ENCODE measurements at places on chromosomes 2 and 18.

GRCh38 chr2:153575171-153575853, 96.8 kb upstream of the RPRM start:
- DNase-seq, result no peak

DNA sequence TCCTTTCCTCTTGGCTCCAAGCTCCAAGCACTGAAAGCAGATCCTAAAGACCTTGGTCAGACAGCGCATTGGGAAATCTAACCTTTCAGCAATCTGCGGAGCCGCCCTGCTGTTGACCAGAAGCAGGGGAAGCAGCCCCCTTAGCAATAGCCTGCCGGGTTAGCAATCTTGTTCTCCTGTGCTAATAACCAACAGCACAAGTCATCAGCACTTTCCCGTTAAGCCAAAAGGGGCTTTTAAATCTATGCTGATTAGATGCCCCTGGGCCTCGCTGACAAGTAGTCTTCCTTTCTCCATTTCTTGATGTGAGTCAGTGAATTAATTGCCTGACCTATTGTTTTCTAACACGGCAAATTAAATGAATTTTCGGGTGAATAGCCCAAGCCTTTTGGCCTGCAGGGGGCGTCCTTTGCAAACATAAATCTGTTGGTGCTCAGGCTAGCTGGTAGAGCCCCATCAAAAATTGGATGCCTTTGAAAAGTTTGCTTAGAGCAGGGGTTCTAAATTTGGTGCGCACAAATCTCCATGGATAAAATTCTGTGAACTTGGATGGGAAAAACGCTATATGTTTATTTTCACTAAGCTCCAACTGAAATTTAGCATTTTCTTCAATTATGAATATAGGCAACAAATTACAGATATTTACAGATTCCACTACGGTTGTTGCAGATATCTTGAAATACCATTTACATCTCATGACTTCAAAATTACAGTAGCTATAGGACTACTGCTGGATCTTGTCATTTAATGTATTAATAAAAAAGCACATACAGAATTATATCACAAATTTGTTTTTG, 24.6 kb downstream of the MAIP1 start:
- DNase-seq, result peak; percentile 79

DNA sequence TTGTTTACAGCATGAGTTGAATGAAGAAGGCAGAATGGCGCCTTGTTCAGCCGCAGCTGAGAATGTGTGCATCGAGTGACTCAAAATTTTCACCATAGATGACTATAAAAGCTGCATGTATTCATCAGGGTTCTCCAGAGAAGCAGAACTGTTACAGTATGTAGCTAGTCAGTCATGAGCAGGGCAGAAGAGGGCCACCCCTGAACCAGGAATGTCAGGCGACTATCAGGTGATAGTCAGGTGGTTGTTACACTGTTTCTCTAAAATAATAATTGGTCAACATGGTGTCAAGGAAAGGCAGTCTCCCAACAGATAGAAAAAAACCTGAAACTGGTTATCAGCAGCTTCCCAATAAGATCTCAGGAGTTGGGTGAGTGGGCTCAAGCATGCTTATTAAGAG, 20.2 kb upstream of the NOSTRIN start:
- no peak for DNase-seq

DNA sequence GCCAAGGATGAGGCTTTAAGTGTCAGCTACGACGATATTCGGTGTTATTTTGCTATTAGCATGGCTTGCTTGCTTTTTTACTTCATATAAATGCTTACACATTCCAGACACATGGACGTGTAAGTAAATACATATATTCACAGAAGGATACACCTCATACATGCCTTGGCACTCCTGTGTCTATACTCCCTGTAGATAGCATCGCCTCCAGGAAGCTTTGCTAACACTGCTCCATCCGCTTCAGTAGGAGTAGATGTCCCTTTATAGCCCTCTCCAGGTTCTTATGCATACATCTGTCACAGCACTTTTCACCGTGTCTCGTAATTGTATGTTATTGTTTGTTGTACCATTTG, 27.5 kb upstream of the KCTD1 start:
- no peak for DNase-seq

DNA sequence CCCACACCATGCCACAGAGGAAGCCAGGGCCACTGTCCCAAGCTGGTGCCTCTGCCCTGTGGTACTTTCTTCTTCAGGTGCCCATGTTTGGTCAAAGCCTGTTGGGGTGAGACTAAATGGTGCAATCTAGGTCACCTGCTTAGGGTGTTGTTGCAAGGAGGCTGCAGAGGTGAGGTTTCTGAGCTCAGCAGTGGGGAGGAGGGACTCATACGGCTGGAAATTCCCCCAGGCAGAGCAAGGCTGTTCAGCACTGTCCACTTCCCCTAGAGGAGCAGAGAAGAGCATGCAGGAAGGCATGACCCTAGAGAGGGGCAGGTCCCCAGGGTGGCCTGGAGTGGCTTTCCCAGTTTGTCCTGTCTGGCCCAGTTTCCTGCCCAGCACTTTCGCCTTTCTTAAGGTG, 211.0 kb downstream of the HAUS1 start:
- DNase-seq, result no peak

DNA sequence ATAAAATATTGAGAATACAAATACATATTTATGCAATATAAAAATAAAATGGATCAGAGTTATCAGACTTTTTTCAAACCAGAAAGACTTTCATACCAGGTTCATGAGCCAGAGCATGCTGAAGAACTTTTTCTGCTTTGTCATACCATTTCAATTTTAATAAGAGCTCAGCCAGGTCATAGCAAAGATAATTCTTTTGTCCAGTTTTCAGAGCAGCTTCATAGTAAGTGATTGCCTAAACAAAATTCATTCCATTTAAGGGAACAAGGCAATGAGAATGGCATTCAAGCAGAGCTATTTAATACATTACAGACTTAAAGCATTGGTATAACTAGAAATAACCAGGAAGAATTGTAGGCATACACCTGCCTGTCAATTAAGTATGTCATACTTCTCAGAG, 42.3 kb downstream of the TTC21B start:
- peak; percentile 22 for DNase-seq

GRCh38 chr18:6885992-6886796, 156.7 kb downstream of the ARHGAP28 start:
- peak; percentile 61 for DNase-seq

DNA sequence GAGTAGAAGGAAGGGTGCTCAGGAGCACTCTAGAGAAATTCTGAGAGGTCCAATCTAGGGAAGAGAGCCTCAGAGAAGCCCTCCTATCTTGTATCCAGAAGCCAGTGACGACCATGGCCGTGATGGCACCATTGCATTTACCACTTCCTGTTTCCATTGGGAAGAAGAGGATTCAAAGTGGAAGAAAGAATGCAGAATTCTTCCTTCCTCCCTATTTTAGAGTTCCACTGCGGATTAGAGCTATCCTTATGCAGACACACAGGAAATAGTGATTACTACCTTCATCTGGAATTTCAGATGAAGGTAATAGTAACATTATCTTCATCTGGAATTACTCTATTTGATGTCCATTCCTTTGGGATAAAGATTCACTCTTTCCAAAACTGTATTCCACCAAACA, 45.6 kb upstream of the PCBP1 start:
- peak; percentile 58 for DNase-seq

Measured in fibroblast of skin of right quadriceps (primary cell).